ENCODE measurements at places on chromosomes 7 and 10.

GRCh38 chr7:101950450-101951119 lies 133.2 kb downstream of the CUX1 start:
- no peak for DNase-seq

DNA sequence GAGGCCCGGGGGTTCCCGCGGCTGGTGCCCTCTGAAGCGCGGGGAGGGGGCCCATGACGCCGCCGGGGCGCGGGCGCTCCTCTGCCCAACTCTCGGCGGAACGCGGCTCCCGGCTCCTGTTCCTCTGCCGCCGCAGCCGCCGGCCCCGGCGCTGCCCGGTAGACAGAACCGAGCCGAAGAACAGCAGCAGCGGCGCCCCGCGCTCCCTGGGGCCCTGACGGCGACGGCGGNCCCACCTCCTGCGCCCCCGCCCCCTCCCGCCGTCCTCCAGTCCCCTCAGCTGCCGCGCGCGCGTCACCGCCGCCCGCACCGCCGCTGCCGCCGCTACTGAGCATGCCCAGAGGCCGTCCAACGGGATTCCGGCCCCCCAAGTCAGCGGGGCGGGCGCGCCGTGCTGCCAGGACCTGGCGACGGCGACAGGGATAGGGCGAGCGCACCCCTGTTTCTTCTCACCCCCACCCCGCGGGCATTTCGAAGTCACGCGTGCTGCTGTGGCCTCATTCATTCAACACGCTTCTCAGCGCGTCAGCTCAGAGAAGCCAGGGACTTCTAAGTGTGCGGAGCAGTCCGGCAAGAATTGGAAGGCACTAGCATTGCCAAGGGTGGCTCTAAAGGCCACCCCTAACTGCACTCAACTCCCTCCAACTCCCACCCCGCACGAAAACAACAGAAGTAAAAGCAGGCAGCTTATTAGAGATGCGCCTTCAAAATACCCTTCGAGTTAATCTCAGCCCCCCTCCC lies at the start of gene IPMK:
Gene IPMK, minus strand, starts transcription at position 182 of the 741 bp plus-strand sequence. CDS start 283 bp downstream, outside the sequence.
- peak; percentile 92 for DNase-seq

- no peak for DNase-seq
Measured at GRCh38 chr10:110274647-110275046, 30.1 kb downstream of the SMNDC1 start.

DNA sequence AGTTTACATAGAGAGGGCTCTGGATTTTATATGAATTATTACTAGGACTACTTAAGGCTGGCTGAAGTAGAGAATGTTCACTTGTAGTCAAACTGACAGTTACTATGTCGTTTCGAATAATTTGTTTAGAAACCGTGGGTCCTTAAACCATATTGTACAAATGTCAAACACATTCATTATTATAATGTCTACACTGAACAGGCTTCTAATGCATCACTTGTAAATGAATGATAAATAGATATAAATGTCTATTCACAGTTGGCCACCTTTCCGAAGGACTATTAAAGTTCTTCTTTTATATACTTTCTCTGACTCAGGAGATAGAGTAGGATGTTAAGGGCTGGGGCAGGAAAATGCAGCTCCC lies 95.3 kb downstream of the SEMA3D start:
- no peak for DNase-seq

- no peak for DNase-seq
Measured at GRCh38 chr7:36623247-36623646, 101.0 kb downstream of the AOAH start.

GRCh38 chr10:60222047-60222446 lies 167.6 kb downstream of the ANK3 start:
- no peak for DNase-seq

- DNase-seq, result no peak
Measured at GRCh38 chr10:73117976-73118743, 7.9 kb downstream of the NUDT13 start.

DNA sequence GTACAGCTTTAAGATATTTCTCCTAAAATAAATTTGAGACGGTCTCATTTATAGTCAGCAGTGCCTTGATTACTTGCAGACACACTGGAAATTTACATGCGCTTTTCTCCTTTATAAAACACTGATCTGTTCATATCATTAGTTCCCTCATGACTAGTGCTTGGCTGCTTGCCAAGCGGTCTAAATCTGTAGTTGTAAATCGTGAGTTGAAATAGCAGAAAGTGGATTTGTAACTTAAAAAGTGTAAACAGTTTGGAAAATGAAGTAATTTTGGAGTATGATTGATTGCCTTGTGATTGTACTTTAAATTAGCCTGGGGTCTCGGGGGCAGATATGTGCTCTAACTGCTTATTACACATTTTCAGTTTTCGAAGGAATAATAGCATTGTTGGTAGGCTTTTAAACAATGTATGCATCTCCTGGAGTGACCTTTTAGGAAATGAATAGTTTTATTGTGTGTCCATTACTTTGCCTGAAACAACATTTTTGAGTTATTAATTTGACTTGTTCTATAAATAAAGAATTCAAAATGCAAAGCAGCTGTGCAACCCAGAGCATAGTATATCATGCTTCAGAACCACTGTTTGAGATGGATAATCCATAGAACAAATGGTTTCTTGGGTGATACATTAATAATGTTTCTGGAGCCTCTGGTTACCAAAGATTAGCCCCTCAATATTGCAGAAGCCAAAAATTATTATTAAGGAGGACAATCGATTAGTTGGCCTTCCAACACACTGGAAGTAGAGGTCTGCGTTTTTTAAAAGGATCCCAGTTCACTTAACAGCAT lies 73.3 kb downstream of the ARID5B start:
- no peak for DNase-seq

- no peak for DNase-seq
Measured at GRCh38 chr7:25622695-25623094, 394.4 kb upstream of the NPVF start.

DNA sequence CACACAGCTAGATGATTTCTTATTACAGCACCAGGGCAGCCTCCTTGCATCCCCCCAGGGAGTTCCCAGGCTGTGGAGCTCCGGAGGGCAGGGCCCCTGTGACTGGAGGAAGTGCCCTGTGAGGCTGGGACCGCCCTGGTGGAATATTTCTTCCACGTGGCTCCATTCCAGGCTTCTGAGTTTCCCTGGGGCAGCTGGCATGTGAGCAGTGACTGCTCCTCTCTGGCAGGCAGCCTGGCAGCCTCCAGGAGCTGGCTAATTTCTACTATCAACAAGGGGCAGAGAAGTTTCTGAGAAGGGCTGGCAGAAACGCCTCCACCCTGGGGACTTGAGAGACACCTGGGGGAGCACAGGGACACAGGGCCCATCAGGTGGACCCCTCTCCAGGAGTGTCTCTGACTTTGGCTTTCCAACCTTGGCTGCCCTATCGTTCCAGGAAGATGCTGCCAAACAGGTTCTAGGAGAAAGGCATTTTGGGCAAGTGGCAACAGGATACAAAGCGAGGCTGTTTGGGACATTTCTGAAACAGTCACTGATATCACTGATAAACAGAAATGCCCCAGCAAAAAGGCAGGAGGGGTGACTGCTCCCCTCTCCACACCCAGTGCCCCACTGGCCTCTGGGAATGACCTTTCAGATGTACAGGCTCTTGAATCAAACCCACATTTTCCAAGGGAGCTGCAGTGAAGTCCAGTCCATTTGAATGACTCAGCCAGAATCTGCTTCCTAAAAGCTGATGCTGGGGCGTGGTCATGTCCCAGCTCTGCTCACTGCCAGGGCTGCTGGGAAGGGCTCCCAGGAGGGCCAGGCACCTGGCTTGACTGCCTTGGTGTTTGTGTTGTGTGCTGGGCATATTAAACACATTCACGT lies 16.1 kb downstream of the MYOF start:
- no peak for DNase-seq

DNA sequence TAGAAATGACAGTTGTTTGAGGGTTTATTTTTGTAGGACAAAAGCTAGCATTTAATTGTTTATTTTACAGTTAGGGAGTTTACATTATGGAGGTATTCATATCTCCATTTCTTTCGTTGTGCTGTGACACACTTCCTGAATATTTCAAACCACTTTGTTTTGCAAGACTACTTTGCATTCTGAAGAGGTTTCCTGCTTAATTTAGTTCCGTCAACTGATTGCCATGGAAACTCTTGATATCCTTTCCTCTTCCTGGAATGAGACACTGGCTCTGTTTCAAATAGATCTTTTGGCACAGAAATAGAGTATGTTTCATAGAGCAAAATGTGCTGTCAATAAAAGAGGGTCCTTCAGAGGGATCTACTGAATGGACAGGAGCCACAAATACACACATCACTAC lies 159.5 kb upstream of the AGR3 start:
- DNase-seq, result no peak

- no peak for DNase-seq
Measured at GRCh38 chr7:45054442-45054841, 34.3 kb downstream of the NACAD start.

All from CD4-positive, alpha-beta T cell (primary cell).